ENCODE measurements at places on chromosomes 3 and 15. TPM values are rescaled to one million over a fixed set of nuclear protein-coding genes. Genes with fewer than 3 reads are reported as not detected.
A peak's percentile ranks its signal among the peaks of the same experiment; 100 is the strongest.

GRCh38 chr15:62976301-62976881, 66.2 kb upstream of the TPM1 start:
- DNase-seq, result peak; percentile 93

- DNase-seq, result no peak
These were observed 84.0 kb upstream of the SKOR1 start for GRCh38 chr15:67741308-67741707.

DNA sequence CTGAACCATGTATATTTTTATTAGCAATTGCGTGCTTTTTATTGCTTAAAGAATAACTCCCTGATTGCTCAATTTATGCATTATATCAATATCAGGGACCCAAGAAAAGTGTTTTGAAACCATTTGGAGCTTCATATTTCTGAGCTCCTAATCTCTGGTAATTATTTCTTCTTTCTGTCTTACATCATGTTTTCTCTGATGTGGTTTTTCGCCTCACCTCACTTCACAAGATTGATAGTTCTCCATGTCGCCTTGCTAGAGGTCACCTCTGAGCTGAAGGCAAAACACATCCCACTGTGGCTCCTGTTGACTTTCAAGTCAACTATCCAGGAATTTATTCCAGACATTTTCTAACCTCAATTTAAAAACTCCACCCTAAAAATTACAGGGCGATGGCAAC, 837.4 kb downstream of the CADM2 start:
- no peak for DNase-seq

DNA sequence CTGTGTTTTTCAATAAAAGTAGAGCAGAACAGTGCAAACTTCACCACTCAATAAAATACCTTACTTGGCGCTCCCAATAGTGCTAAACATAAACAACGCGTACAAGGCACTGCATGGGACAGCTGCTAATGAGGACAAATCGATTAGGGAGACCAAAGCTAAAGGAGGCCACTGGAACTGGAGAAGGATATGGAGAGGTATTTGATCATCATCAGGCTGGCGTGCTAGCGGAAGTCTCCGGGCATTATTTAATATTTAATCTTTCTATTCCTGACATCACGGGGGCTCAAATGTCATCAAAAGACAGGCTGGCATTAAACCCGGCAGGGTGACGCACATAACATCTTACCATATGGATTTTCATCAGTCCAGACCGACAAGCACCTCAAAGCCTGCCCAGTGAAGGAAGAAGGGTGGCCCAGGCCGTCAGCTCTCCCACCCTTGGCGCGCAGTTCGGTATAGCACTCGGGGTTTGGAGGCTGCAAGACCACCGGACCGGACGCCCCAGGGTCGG, 604 bp downstream of the CCPG1 start:
- DNase-seq, result peak; percentile 16

- no peak for DNase-seq
These were observed 334.9 kb upstream of the NR2F2 start for GRCh38 chr15:95995375-95996168.

DNA sequence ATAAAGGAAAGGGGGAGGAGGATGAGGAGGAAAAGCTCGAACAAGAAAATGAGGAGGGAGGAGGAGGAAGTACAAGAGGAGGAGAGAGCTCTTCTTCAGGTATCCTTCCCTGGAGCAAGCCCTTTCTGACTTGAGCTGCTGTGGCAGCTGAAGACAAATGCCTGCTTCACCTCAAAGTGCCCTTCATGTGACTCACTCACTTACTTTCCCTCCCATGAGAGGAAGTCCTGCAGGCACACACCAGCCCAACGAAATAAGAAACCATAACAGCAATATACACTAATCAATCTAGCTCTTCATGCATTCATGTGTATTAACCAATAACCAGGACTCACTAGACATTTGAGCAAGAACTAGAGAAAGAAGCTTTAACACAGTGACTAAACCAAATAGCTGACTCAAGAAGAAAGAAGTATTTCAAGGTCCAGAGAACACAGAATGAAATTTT, 251.9 kb downstream of the IGSF11 start:
- DNase-seq, result no peak

DNA sequence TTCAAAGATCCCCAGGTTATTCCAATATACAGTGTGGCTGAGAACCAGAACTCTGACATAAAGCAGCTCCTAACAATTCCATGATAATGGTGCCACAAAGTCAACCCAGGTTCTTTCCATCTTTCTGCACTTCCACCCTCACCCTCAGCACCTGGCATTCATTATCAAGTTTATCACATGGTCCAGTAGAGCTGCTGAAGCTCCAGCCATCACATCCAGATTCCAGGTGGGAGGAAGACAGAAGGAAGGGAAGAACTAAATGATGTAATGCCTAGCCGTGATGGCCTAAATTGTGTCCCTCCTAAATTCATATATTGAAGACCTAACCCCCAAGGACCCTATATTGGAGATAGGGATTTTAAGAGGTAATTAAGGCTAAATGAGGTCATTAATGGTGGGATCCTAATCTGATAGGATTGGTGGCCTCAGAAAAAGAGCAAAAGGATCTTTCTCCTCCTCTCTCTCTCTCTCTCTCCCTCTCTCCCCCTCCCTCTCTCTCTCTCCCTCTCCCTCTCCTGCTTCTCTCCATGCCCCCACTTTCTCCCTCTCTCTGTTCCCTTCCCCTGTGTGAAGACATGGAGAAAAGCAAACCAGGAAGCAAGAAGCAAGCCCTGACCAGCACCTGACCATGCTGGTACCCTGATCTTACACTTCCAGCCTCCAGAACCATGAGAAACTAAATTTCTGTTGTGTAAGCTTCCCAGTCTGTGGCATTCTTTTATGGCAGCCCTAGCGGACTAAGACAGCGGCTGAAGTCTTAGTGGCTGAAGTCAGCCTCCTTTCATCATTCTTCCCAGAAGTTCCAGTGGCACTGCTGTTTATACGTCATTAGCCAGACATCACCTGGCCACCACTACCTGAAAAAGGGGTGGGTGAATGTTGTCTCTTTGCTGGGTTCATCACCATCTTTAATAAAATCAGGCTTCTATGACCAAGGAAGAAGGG, 369.7 kb upstream of the PROK2 start:
- no peak for DNase-seq

GRCh38 chr15:62344806-62345539, 179.9 kb upstream of the C2CD4B start:
- peak; percentile 2 for DNase-seq

- DNase-seq, result no peak
These were observed 34.0 kb upstream of the TRPM1 start for GRCh38 chr15:31135523-31135922.

DNA sequence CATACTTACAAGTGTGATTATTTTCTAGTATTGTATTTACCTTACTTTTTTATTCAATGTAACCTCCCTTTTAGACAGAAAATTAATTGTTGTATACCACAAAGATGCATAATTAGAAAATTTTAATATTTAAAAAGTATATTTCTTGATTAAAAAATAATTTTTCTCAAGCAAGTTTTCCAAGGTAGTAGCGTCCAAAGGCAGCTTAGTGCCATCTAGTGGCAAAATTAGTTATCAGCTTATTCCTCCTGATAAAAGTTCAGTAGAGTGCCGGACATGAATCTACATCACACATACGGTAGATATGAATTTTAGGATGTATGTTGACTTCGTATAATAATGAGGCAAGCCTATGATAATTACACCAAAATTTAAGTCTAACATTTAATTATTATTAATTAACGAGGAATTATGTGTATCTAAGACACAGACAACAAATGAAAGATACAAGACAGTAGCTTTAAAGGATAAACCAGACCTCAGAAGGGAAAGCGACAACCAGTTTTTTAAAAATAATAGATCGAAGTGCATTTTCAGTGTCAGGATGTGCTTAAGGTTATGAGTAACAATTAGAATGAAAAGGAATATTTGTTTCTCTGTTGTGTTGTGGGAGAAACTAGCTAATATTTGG, 405.9 kb downstream of the ROBO1 start:
- peak; percentile 52 for DNase-seq

DNA sequence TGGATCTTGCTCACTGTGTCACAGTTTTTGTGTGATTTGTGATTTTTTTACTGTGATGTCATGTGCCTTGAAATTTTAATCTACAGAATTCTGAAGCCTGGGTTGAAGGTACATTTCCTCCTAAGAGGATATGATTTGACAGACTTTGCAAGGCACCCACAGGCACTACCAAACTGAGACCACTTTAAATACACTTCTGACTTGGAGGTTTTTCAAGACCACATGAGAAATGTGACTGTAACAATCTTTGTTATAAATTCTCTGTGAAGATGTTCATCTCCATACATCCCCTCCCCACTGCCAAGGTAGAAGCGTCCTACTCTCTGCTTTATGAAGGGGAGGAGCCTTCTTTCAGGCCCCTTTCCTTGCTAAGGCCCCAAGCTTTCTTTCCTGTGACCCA, 22.8 kb downstream of the UBXN7 start:
- no peak for DNase-seq

- DNase-seq, result no peak
These were observed 30.3 kb downstream of the RPN1 start for GRCh38 chr3:128620268-128620691.

GRCh38 chr15:92421976-92422375, 28.3 kb downstream of the ST8SIA2 start:
- DNase-seq, result peak; percentile 8

- DNase-seq, result no peak
These were observed 12.1 kb upstream of the UBE2E1 start for GRCh38 chr3:23793528-23794134.

GRCh38 chr15:91887921-91888373, 34.4 kb downstream of the SLCO3A1 start:
- DNase-seq, result no peak

DNA sequence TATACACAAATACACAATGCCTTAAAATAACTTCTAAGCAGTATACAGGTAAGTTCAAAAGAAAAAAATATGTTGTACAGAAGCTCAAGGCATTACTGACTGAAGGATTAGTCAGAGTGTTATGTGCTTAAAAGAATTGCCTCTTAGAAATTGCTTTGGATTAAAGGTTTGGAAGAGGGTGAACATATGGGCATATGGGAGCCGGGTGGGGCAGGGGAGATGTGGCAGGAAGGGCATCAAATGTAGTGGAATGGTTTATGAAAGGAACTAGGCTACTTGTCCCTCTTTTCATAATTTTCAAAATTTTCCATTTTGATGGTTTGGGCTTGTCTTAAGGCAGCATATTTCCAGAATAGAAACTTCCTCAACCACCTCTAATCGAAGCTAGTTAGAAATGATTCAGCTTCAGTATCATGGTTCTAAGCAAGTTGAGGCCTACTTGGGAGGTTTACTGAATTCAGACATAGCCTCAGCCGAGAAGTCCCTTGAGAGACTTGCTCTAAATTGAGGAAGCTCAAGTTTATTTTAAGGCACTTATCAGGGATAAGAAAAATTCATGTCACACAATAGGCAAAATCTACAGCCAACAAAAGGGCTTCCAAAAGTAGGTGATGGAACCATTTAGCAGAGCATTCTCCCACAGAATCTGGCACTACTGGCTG, 10.1 kb upstream of the GOLGB1 start:
- no peak for DNase-seq

- peak; percentile 86 for DNase-seq
These were observed 29.6 kb downstream of the MGLL start for GRCh38 chr3:127792541-127793292.

- DNase-seq, result no peak
These were observed 255.6 kb downstream of the ZNF621 start for GRCh38 chr3:40780291-40780924.

PARP15 gene
- not detected for total RNA-seq

ZNF717 gene
- total RNA-seq, result 5.1 TPM

PPM1M gene
- total RNA-seq, result 20.8 TPM

ABI3BP gene
- total RNA-seq, result 10.1 TPM

USP8 gene
- 51.4 TPM for total RNA-seq

CTSH gene
- 0.38 TPM for total RNA-seq
